ENCODE measurements at places on chromosomes 11 and 22.

DNA sequence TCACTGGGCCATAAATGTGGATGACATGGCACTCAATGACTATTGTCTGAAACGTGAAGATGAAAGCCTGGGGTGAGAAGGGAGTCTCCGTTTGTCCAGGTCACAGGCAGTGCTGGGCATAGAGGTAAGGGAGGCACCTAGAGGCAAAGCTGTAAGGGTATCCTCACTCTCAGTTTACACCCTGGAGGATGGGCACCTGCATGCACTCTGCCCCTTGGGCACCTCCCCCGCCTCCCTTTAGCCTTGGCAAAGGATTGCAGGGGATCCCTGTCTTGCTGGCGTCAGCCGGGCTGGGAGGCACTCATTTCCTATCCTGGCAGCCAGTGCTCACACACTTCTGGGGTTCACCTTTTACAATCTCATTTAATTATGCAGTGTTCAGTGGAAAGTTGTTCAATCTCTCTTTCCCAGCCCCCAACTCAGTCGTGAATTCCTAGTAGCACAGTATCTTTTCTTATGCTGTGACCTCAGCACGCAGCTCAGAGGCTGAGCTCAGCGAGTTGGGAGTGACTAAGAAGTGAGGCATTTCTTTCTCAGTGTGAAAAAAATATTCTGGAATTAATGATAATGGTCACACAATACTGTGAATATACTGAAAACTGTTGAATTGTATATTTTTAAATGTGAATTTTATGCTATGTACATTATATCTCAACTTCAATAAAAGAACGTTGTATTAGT is 866.6 kb downstream of the BRD1 start:
- no peak for DNase-seq

DNA sequence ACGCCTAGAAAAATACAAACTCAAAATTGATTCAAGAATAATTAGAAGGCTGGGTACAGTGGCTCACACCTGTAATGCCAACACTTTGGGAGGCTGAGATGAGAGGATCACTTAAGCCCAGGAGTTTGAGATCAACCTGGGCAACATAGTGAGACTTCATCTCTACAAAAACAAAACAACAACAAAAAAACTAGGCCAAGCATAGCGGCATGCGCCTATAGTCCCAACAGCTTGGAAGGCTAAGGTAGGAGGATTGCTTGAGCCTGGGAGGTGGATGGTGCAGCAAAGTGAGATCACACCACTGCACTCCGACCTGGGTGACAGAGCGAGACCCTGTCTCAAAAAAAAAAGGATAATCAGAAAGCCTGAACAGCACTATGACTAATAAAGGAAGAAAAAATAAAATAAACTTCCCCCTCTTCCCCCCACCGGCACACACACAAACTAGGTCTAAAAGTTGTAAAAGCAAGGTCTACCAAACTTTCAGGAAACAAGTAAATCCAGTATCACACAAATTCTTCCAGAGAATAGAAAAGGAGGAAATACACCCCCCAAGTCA is 35.8 kb downstream of the RRAS2 start:
- DNase-seq: no peak

DNA sequence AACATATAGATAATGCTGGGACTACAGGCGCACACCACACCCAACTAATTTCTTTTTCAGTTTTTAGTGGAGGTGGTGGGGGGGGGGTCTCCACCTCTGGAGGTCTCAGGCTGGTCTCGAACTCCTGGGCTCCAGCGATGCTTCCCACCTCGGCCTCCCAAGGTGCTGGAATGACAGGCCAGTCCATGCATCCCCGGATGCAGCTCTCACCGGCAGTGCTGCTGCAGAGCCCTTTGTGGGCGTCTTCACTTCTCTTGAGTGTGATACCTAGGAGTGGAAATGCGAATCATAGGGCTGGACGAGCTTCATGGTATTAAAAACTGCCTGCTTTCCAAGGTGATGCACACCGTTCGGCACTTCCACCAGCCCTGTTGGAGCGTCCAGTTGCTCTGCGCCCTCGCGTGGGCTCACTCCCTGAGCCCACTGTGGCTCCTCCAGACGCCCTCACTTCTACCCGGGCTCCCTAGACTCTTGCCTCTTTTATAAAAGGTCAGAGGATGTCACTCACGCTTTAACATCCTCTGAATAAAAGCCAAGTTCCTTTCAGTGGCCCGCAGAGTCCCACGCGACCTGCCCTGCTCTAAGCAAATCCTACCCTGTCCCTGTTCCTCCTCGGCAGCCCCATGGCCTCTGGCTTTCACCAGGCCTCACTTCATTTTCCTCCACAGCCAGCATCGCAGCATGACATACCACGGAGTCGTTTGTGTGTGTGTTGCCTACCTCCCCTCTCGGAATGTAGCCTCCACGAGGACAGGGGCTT is 837 bp upstream of the BID start:
- no peak for DNase-seq

- DNase-seq: no peak
These were observed 1.6 kb downstream of the ANO1 start for GRCh38 chr11:70079691-70080090.

DNA sequence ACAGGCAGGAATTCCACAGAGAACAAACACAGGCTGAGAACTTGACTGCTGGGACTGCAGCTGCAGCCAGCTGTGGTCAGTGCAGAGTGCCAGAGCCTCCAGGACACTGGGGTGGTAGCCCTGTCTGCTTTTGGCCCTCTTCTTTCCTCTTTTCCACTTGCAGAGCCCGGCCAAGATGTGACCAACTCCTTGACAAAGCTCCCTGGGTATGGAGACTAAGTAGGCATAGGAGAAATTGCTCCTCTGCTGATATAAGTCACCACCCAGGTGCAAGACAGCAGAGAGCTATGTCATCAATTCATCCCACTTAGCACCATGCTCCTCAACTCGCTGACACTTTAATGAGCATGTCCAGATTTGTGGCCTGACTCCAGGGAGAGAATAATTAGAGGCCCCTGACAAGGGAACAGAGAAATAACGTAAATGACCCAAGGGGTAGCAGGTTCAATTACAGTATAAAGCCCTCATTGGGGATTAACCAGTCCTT is 369.4 kb upstream of the B3GAT1 start:
- DNase-seq: no peak

DNA sequence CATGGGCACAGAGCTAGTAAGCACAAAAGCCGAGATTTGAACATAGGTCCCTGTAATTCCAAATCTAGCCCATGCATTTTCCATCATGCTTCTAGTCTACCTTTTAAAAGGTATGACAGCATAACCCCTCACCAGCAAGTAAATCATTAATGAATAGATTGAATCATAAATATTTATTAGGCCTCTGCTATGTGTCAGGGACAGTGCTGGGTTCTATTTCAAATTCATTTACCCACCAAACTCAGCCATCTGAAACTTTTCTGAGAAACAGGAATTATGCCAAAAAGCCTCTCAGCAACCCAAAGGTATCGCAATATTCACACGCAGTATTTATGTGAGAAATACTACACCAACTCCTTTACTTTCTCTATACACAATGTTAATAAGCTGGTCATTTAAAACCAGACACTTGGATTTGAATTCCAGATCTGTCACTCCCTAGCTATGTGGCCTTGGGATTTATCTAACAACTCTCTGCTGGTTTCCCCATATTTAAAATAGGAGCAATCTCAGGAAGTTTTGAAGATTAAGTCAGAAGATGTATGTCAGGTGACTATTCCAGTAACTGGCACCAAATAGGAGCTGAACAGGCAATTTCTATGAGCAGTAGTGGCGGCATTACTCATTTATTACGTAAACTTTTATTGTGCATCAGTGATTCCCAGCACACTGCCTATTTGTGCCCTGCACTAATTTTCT is 191.4 kb downstream of the TENM4 start:
- DNase-seq: no peak

DNA sequence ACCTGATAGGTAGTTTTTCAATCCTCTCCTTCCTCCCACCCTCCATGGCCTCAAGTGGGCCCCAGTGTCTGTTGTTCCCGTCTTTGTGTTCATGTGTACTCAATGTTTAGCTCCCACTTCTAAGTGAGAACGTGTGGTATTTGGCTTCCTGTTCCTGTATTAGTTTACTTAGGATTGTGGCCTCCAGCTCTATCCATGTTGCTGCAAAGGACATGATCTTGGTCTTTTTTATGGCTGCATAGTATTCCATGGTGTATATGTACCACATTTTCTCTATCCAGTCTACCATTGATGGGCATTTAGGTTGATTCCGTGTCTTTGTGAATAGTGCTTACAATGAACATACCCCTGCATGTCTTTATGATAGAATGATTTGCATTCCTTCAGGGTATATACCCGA is 54.1 kb upstream of the CFAP300 start:
- no peak for DNase-seq

DNA sequence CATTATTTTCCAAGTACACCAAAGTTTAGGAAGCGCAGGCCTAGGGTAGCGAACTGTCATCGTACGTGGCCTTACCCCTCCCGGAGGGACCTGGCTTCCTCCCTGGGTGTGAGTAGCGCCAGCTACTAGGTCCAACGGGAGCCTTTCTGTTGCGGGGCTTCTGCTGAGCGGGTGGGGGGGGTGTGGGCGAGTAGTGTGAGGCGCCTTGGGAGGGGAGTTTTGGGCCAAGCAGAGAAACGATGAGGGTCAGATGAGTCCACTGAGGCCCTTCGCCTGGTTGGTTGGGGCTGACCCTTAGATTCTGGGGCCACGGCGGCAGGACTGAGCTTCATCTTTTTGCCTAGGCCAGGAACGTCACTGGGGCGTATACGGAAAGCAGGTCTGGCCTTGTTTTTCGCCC is 868 bp downstream of the TEF start:
- DNase-seq: no peak

- DNase-seq: peak; percentile 56
These were observed 4.0 kb downstream of the TRIM6 start for GRCh38 chr11:5600374-5600851.

- no peak for DNase-seq
These were observed 693.7 kb downstream of the OPCML start for GRCh38 chr11:132838627-132839026.

- DNase-seq: no peak
These were observed 25.4 kb downstream of the ATG13 start for GRCh38 chr11:46642627-46643335.

GRCh38 chr11:44618561-44619425 is 53.3 kb downstream of the CD82 start:
- DNase-seq: no peak

DNA sequence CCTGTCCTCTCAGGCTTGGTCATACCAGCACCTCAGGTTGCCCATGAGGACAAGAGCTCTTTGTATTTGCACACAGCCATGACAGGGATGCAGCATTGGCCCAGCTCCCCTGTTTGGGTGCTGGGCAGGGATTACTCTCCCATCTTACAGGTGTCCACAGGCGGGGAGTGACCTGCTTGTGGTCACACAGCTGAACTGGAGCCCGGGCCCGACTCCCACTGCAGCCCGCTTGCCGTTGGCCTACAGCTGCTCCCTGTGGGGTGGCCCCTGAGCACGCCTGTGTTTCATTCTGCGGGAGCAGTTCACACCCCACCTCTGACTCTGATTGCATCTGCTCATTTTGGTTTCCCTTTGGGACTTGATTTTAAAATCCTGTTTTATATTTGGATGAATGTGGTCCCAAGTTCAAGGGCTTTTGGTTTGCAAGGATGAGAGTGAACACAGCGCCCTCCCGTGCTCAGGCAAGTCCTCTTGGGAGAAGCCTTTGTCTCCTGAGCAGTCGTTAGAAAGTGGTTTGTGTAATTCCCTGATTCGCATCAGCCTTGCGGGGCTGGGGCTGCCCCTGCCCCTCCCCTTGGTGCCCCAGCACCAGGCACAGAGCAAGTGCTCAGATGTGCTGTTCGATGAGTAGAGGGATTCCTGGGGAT is 9.3 kb downstream of the PICK1 start:
- no peak for DNase-seq

- no peak for DNase-seq
These were observed 10.0 kb downstream of the LMO2 start for GRCh38 chr11:33881651-33882503.

- no peak for DNase-seq
These were observed 155.7 kb downstream of the RRAS2 start for GRCh38 chr11:14203321-14203720.

- DNase-seq: no peak
These were observed 12.7 kb downstream of the DUSP8 start for GRCh38 chr11:1559111-1559951.

DNA sequence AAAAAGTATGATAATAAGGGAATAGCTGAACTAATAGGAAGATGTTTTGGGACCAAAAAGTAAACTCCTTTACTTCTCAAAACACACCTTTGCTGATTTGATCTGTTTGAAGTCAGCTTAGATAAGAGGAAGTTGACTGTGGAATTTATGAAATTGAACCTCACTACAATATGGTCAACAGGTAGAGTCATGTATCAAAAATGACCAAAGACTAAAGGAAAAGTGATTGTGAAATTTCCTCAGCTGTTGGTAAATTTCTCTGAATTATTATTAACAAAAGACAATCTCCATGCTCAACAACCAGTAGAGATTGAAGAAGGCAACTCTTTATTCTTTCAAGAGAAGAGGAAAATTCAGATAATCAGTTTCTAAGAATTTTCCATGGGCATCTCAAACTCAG is 826.5 kb downstream of the KCNA4 start:
- DNase-seq: no peak

DNA sequence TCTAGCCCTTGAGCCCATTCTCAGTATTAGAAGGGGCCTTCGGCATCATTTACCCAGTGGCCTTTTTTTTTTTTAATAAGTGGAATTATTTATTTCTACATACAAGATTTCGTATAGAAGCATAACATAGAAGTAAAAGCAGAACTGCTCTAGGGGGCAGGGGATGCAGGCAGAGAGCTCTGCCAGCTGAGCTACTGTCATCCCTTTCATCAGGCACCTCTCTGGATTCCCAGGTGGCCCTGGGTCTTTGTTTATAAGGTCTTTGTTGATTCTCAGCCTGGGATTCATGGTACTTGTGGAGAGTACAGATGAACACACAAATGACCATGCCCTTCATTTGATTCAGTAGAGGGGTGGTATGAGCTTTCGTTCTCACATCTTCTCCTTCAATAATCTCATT is 66.4 kb downstream of the GAB2 start:
- no peak for DNase-seq

DNA sequence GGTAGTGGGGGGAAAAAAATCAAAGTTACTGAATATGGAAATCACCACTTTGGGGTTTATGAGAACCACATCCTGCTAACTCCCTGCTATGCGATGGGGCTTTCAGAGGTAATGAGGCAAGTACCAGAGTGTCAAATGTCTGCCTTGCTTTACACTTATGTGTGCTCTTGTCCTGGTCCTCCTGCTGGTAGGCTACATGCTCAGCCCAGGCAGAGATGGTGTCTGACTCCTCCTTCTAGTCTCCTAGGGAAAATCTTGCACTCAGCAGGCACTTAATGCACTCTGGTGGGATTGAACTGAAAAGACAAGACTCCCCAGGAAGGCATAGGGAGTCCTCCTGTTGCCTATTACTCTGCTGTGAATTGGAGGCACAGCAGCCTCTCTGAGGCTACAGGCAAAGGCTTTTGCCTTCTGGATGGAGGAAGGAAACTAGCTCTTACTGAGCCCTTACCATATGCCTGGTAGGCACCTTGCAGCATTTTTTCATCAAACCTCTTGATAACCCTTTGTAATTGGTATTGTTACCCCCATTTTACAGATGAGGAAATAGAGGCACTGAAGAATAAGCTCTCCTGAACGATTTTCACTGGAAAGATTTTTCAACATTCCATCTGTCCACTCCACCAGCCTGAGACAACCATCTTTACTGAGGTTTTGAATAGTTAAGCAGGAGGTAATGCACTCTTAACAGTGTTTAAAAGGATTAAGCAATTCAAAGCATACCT is 132.1 kb upstream of the PAX6 start:
- no peak for DNase-seq

- no peak for DNase-seq
These were observed 70.9 kb downstream of the ADAMTS15 start for GRCh38 chr11:130519128-130519932.
